ENCODE measurements at places on chromosomes 1 and 21.

GRCh38 chr1:63730211-63730610 lies 43.6 kb upstream of the ROR1 start:
- no peaks in the 10 kb centered on the region for H3K4me1 ChIP-seq
- no peaks in the 10 kb centered on the region for H3K27me3 ChIP-seq
- no peaks in the 10 kb centered on the region for H3K36me3 ChIP-seq
- DNase-seq, result no peak
- H3K27ac ChIP-seq, result no peak overlapping the region

- no peaks in the 10 kb centered on the region for H3K4me1 ChIP-seq
- no peak for DNase-seq
- H3K4me3 ChIP-seq, result no peak overlapping the region
- no peaks in the 10 kb centered on the region for H3K27me3 ChIP-seq
Measured at GRCh38 chr1:246592695-246593094, 26.4 kb downstream of the CNST start.

DNA sequence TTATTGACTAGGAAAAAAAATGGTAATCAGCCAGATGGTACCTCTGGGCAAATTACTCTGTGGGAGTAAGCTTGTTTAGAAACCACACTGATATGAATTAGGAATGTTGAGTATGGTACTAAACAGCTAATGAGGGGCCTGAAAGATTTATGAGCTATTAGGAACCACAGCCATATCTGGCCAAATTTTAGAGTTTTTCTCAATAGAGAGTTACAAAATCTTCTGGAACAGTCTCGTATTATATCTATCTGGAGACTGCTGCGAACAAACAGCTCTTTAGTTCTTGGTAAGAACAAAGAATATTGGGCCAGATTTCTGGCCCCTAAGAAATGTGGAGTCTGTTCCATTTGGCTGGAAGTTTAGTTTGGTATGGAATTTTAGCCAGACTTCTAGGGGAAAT lies 4.9 kb upstream of the PODN start:
- H3K4me3 ChIP-seq, result no peak overlapping the region
- peaks cover 12% of the 10 kb centered on the region for H3K36me3 ChIP-seq
- DNase-seq, result no peak
- H3K27me3 ChIP-seq, result peaks cover 15% of the 10 kb centered on the region
- H3K27ac ChIP-seq, result no peak overlapping the region

DNA sequence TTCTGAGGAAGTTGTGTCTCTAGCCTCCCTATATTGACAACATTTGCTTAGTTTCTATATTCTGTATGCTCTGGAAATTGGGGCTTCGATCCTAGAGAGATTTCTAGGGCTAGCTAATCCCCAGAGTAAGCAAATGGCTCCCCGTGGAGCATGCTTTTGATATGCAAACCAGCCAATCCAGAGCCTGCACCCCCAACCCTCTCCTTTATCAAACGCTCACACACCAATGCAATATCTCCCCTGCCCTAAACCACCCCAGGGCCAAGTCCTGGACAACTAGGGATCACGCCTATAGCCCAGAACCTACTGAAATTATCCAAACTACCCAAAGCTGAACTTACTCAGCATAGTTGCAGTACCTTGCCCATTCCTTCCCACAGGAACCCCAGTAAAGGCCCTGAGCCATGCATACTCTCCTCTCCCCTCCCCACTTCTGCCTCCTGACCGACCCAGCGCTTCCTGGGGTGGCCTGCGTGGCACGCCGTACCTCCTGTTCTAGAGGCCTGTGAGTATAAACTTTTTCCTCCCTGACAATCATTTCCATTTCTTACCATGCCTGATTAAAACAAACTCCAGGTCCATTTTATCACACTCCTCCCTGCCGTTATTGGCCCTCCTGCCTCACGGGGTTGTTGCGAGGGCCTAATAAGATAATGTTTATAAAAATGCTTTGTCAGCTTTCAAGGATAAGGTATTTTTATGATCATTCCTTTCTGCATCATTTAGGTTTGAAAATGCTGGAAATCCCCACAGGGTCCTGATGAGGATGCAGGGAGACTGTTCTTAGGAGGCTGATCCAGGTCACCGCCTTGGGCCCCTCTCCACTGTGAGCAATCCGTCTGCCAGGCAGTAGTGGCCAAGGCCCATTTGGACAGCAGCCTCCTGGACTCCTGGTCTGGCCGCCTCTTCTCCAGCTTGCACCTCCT lies 102.7 kb downstream of the TENT5C start:
- no peak for DNase-seq
- no peak overlapping the region for H3K4me3 ChIP-seq
- no peaks in the 10 kb centered on the region for H3K36me3 ChIP-seq
- no peaks in the 10 kb centered on the region for H3K27me3 ChIP-seq
- no peak overlapping the region for H3K27ac ChIP-seq

GRCh38 chr1:204417074-204417997 lies 5.7 kb upstream of the PPP1R15B start:
- DNase-seq, result peak; percentile 91
- no peaks in the 10 kb centered on the region for H3K27me3 ChIP-seq
- H3K4me1 ChIP-seq, result peaks cover 42% of the 10 kb centered on the region
- peak overlapping the region; percentile 70 for H3K27ac ChIP-seq

DNA sequence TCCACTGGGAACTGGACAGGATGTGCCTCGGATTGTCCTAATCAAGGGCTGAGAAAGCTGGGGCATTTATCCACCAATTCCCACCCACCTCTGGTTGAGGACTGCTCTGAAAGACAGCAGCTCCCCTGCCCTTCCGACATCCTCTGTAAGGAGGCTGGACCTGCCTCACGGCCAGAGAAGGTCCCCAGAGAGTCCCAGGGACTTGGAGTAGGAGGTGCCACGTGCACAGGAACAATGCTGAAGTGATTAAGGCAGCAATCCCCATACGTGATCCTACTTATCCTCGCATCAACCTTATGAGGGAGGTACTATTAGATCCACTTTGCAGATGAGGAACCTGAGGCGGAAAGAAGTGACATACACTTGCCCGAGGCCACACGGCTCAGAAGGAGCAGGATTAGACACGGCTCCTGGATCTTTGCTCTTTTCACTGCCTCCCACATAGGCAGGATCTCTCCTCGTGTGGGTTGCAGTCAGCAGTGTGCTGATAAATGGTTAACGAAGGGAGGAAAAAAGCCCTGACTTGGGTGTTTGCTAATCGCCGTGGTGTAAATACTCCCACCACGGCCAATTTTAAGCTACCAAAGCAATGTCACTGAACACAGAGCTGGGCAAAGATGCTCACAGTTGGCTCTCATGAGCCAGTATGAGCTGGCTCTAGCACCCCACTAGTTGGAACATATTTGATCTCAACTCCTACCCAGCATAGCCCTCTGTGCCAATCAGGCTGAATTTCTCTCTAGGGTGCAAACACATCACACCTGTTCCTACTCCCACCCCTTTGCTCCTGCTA lies 18.6 kb upstream of the LDLRAP1 start:
- H3K4me1 ChIP-seq, result peaks cover 3% of the 10 kb centered on the region
- no peaks in the 10 kb centered on the region for H3K36me3 ChIP-seq
- no peak overlapping the region for H3K27ac ChIP-seq
- H3K4me3 ChIP-seq, result no peak overlapping the region
- no peak for DNase-seq
- H3K27me3 ChIP-seq, result no peaks in the 10 kb centered on the region

DNA sequence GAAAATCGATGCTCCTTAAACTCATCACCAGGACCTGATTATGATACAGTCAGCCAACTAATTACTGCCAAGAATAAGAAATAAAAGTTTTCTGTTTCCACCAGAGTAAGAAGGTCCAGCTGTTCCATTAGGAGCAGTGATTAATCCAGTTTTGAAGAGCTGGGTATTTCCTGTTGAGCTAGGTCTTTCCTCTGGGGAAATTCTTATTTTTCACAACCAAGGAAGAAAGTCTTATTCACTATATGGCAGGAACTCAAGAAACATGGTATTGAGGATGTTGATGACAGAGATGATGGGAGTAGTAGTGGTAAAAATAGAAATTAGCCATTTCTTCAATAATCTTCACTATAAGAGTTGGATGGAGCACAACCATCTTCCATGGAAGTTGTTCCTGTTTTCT lies 374.6 kb upstream of the RUNX1 start:
- no peak overlapping the region for H3K27ac ChIP-seq
- H3K4me1 ChIP-seq, result peaks cover 2% of the 10 kb centered on the region
- DNase-seq, result no peak
- no peaks in the 10 kb centered on the region for H3K36me3 ChIP-seq

DNA sequence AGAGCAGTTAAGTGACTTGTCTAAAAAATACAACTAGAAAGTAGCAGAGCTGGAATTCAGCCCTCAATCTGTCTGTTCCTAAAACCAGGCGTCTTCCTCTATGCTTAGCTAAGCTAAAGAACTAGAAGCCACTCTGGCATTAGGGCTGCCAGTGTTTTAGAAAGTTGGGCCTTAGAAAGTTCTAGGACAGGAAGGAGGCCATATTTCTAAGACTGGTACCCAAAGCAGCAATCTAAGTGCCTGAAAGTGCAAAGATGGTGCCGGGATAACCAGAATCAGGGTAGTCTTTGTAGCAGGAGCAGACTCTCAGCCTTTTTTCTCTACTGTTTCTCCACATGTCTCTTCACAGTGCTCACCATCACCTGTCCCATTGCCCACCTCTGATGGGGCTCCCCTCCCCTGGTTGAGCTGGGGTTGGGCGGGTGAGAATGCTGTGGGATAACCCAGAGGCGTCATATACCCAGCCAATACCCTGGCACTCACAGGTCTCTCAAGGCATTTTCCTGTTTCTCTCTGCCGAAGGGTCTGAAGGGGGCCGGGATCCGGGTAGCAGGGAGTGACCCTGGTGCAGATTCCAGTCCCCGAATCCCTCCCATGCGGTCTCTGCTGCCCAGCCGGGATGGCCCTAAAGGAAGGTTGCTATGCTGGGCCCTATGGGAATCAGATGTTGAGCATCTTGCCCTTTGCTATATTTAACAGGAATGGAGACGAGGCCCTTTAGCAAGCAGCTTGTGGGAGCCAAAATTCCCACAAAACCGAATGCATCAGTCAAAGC lies 1.1 kb upstream of the RCSD1 start:
- H3K4me1 ChIP-seq, result peaks cover 72% of the 10 kb centered on the region
- peak overlapping the region; percentile 90 for H3K27ac ChIP-seq
- peak overlapping the region; percentile 93 for H3K4me3 ChIP-seq
- no peak for DNase-seq

GRCh38 chr21:42829954-42830353 lies 49.4 kb downstream of the WDR4 start:
- no peaks in the 10 kb centered on the region for H3K36me3 ChIP-seq
- no peaks in the 10 kb centered on the region for H3K27me3 ChIP-seq
- DNase-seq, result no peak
- H3K27ac ChIP-seq, result no peak overlapping the region

Measured in common myeloid progenitor, CD34-positive (primary cell).